Activated CD8-positive, alpha-beta T cell treated with anti-CD3 and anti-CD28 coated beads, Interleukin-2, amount 10 ng/mL, durations not matched to agents 7 days and 5 days (primary cell): ENCODE measurements at places on chromosomes 6 and 20. TPM values are rescaled to one million over a fixed set of nuclear protein-coding genes. Genes with fewer than 3 reads are reported as not detected.

DNA sequence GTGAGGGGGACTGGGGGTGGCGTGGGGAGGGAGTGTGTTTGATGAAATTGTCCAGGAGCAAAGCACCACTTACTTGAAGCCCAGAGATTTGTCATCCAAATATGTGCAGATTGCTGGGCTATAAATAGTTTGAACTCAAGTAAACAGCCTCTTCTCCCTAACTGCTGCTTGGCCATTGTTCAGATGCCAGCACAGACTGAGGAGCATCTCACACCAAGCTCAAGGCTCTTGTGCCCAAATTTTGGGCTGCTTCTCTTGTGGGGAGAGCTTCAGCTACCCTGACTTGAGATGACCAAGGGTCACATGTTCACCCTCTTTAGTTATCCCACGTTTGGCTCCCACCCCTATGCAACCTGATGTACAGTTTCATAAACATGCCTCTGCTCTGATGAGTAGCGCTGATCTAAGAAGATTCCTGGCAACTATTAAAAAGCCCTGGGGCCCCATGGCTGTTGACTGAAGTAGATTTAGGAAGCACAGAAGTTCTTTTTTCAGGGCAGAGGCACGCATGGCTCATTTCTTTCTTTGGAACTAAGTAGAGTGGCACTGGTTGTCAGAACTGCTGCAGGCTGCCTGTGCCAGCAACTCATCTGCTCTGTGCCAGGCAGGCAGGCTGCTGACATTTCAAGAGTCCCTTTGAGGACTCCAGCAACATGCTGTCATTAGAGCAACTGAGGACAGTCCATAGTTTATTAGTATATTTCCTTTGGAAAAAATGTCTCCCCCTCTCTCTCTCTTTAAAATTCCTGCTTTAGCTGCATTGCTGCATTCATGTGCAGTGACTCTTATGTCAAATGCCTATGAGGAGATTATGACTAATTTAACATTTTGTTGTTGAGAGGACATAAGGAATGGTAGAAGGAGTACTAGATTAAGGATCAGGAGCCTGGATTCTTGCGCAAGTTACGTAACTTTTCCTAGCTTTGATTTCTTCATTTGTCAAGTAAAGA, 9.6 kb upstream of the PKIG start:
- no peaks in the 10 kb centered on the region for H3K36me3 ChIP-seq
- H3K4me3 ChIP-seq: no peak overlapping the region
- peaks cover 25% of the 10 kb centered on the region for H3K4me1 ChIP-seq
- no peaks in the 10 kb centered on the region for H3K27me3 ChIP-seq
- DNase-seq: no peak

- H3K4me1 ChIP-seq: peaks cover 88% of the 10 kb centered on the region
- peaks cover 65% of the 10 kb centered on the region for H3K36me3 ChIP-seq
- H3K27me3 ChIP-seq: no peaks in the 10 kb centered on the region
Observed at GRCh38 chr6:34243131-34243771, 5.6 kb downstream of the SMIM29 start.

- H3K27ac ChIP-seq: no peak overlapping the region
- H3K4me1 ChIP-seq: no peaks in the 10 kb centered on the region
- H3K36me3 ChIP-seq: no peaks in the 10 kb centered on the region
- no peak overlapping the region for H3K4me3 ChIP-seq
- no peak for DNase-seq
- peaks cover 5% of the 10 kb centered on the region for H3K27me3 ChIP-seq
Observed at GRCh38 chr6:47188588-47189021, 121.1 kb downstream of the TNFRSF21 start.

- H3K27me3 ChIP-seq: no peaks in the 10 kb centered on the region
- no peak overlapping the region for H3K4me3 ChIP-seq
- H3K27ac ChIP-seq: no peak overlapping the region
- no peaks in the 10 kb centered on the region for H3K36me3 ChIP-seq
- no peak for DNase-seq
Observed at GRCh38 chr20:11976966-11977365, 59.3 kb downstream of the BTBD3 start.

- no peak for DNase-seq
- H3K4me1 ChIP-seq: no peaks in the 10 kb centered on the region
- H3K27ac ChIP-seq: no peak overlapping the region
- no peak overlapping the region for H3K4me3 ChIP-seq
- no peaks in the 10 kb centered on the region for H3K27me3 ChIP-seq
Observed at GRCh38 chr6:3997177-3997770, 81.7 kb downstream of the FAM217A start.

Gene RGS17
- total RNA-seq: not detected

DNA sequence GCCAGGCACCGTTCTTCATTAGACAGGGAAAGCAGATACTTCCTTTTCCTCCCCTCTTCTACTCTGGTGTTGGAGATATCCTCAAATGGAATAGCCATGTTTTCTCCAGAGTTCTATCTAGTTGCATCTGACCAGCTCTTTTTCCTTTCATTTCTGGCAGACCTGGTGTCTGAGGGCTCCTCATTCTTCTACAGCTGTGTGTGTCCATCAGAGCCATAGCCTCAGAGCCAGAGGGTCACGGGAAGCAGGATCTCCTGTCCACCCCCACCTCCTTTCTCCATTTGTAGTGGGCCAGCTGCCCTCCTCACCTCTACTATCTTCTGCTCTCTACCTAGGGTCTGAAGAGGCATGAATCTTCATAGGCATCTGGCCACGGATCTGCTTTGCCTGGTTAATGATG, 57.0 kb downstream of the TSPYL4 start:
- H3K4me3 ChIP-seq: no peak overlapping the region
- no peak overlapping the region for H3K27ac ChIP-seq
- no peak for DNase-seq
- no peaks in the 10 kb centered on the region for H3K36me3 ChIP-seq
- H3K4me1 ChIP-seq: no peaks in the 10 kb centered on the region

Gene TNNC2
- not detected for total RNA-seq

Gene RAD21L1
- 0.18 TPM for total RNA-seq

DNA sequence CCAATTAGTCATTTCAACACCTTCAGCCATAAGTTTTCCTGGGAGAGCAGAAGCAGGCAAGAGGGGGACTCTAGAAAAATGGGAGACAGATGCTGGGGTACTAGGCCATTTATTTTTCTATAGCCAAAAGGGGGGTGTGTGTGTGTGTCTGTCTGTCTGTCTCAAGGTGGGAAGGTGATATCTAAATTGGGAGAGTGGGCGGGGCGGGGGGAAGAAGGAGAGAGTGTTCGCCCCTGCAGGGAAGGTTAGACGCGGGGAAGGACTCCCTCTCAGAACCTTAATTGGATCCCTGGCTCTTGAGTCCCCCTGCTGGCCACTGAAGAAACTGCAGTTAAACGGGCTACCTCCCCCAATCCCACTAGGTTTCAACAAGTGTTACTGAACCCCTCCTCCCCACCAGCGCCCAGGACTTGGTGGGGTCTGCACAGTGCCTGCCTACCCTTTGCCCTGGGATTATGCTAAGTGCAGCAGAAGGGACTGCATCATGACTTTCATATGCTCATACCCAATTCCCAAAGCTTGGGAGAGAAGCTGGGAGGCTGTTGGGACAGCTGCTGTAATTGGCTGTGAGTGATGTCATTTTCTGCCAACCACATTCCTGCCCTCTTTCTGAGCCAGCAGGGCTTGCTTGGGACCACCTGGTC, 45.8 kb downstream of the FOXP4 start:
- H3K27me3 ChIP-seq: no peaks in the 10 kb centered on the region
- no peak overlapping the region for H3K27ac ChIP-seq
- DNase-seq: peak; percentile 85
- no peak overlapping the region for H3K4me3 ChIP-seq

DNA sequence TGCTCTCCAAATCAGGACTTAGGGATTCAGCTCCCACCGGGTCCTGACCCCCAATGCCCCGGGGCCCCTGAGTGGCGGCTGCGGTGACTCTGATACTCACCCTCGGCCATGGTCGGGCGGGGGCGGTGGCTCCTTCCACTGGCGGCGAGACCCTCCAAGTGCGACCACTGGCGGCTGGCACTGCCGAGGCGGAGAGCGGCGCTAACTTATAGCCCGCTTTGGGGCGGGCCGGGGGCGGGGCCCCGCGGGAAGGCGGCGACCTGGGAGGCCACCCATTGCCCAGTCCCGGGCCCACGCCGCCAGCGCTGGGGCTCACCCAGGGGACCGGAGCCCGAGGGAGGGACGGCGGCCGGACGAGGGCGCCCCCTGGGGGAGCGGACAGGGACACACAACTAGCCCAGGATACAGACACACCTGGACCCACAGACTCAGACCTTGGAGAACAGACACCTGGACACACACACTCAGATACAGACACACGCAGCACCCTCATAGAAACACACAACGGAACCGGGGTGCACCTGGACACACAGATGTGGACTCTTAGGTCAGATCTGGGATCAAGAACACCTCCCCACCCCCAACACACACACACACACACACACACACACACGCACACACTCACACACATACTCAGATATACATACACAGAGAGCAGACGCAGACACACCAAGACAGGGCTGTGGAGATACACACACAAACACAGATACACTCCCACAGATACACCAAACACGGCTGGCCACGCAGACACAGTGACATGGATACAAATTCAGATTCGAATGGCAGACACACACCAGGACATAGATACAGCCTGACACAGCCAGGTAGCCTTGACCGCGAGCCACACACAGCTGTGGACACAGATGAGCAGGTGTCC, at the start of gene TGM2:
TGM2 (minus strand) TSS at position 182 of the 877 bp plus-strand sequence; CDS start at position 110, 72 bp downstream.
- peaks cover 38% of the 10 kb centered on the region for H3K4me1 ChIP-seq
- peak; percentile 50 for DNase-seq
- no peak within 1 kb of the TSS for H3K4me3 ChIP-seq

- no peak overlapping the region for H3K4me3 ChIP-seq
- no peaks in the 10 kb centered on the region for H3K36me3 ChIP-seq
- H3K27me3 ChIP-seq: peaks cover 3% of the 10 kb centered on the region
- no peak for DNase-seq
Observed at GRCh38 chr20:19783966-19784401, 25.9 kb downstream of the RIN2 start.

Gene NANP
- total RNA-seq: 4.9 TPM

DNA sequence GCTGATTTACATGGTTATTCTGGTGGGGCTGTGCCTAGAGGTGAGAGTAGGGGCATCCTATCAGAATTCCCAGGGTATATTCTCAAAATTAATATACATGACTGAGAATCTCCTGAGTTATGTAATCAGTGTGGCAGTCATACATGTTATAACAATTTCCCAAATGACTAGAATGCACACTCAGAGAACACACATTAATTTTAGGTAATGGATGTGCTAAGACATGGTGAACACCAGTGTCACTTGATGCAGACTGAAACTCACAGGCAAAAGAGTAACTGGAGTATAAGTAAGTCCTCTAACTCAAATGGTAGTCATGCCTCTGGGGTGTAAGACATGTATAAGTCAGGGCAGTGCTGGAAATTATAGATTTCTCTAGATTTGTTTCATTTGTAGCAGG, 1198.4 kb upstream of the CITED2 start:
- peaks cover 9% of the 10 kb centered on the region for H3K4me1 ChIP-seq
- H3K36me3 ChIP-seq: no peaks in the 10 kb centered on the region
- H3K27me3 ChIP-seq: peaks cover 15% of the 10 kb centered on the region
- no peak overlapping the region for H3K4me3 ChIP-seq
- DNase-seq: no peak
- H3K27ac ChIP-seq: no peak overlapping the region

- peaks cover 46% of the 10 kb centered on the region for H3K4me1 ChIP-seq
- H3K27me3 ChIP-seq: no peaks in the 10 kb centered on the region
- peaks cover 58% of the 10 kb centered on the region for H3K36me3 ChIP-seq
- no peak overlapping the region for H3K27ac ChIP-seq
Observed at GRCh38 chr6:132818404-132819359, 4.3 kb downstream of the RPS12 start.

DNA sequence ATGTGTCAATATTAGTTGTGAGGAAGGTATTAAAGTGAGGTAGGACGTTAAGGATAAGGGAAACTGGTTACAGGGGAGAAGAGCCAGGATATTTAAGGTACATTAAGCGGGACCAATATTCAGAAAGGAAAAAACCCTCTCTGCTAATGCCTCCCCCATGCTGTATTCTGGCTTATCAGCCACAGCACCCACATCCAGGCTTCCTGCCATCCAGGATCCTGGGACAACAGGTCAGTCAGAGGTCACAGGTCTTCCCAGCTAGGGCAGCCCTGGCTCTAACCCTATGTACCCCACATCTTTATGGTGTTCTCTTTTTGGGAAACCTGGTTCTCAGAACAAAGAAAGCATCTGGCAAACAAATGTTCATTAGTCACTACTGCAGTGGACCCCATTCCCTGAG, 5.3 kb downstream of the DDRGK1 start:
- H3K27me3 ChIP-seq: no peaks in the 10 kb centered on the region
- no peak overlapping the region for H3K4me3 ChIP-seq
- H3K27ac ChIP-seq: no peak overlapping the region
- no peak for DNase-seq

Gene MRPS18B
- total RNA-seq: 43.2 TPM

GRCh38 chr6:217048-217659, 75.1 kb upstream of the DUSP22 start:
- peak overlapping the region; percentile 60 for H3K27ac ChIP-seq
- H3K27me3 ChIP-seq: no peaks in the 10 kb centered on the region
- no peak overlapping the region for H3K4me3 ChIP-seq
- DNase-seq: peak; percentile 44

DNA sequence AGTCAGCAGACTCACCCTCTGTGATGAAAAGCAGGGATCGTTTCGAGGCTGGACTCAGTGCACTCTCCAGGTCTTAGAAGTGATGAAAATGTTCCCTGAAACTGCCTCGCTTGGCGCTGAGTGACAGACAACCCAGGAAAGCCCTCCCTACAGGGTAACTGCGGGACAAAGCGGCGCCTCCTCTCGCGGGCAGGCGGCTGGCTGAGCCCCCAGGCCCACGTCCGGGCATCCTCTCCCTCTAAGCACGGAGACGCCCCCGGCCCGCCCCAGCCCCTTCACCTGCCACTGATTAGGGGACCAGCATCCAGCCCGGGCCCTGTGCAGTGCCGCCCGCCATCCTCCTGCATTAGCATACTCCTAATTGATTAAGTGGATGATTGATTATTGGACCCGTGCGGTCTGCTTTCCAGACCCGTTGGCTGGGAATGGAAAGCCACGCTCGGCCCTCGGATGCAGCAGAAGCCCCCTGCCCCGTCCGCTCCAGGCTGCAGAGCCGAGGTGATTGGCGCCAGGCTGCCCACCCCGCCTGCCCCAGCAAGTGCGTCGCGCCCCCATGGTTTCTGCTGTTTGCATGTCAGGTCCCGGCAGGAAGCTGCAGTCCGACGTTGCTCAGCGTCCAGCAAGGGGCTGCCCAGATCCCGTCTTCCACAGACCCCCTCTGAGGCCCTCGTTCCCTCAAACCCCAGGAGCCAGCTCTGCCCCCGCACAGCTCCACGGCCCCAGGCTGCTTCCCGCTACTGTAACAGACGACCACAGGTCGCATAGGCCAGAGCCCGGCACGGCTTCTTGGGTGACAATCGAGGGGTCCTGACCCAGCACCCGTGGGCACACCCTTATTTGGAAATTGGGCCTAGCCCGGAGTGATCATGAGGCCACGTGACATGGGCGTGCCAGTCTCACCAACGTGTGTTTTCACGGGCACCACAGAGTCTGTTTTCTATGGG, 131.6 kb downstream of the DLL1 start:
- H3K27me3 ChIP-seq: no peaks in the 10 kb centered on the region
- H3K4me3 ChIP-seq: no peak overlapping the region
- H3K27ac ChIP-seq: no peak overlapping the region
- DNase-seq: no peak

Gene CLVS2
- total RNA-seq: not detected

Gene OARD1
- total RNA-seq: 31.9 TPM

GRCh38 chr6:147392917-147393625, 115.4 kb upstream of the SAMD5 start:
- no peaks in the 10 kb centered on the region for H3K27me3 ChIP-seq
- no peaks in the 10 kb centered on the region for H3K4me1 ChIP-seq
- H3K27ac ChIP-seq: no peak overlapping the region
- H3K4me3 ChIP-seq: no peak overlapping the region
- no peaks in the 10 kb centered on the region for H3K36me3 ChIP-seq
- DNase-seq: no peak

Gene PERP
- total RNA-seq: 3.9 TPM

Gene CCN6
- not detected for total RNA-seq

Gene C6orf132
- not detected for total RNA-seq
